ENCODE measurements at places on chromosomes 11 and 22. TPM values are rescaled to one million over a fixed set of nuclear protein-coding genes. Genes with fewer than 3 reads are reported as not detected.

DUSP8 gene
- total RNA-seq, result under 0.01 TPM

SMTNL1 gene
- total RNA-seq, result not detected

MMP3 gene
- 7.5 TPM for total RNA-seq

ENTHD1 gene
- total RNA-seq, result not detected

THY1 gene
- 200 TPM for total RNA-seq

HBD gene
- not detected for total RNA-seq

CDC45 gene
- 3.1 TPM for total RNA-seq

OR51B4 gene
- not detected for total RNA-seq

ZNF214 gene
- 6.7 TPM for total RNA-seq

SPDYC gene
- not detected for total RNA-seq

KIAA1671 gene
- 0.83 TPM for total RNA-seq

SYT9 gene
- total RNA-seq, result not detected

ART1 gene
- total RNA-seq, result not detected

KAT5 gene
- total RNA-seq, result 44.3 TPM

MCHR1 gene
- 1.00 TPM for total RNA-seq

KCNK4 gene
- total RNA-seq, result not detected

CTSW gene
- not detected for total RNA-seq

TCIRG1 gene
- total RNA-seq, result 110 TPM

RAB6A gene
- total RNA-seq, result 79.5 TPM

OR51B2 gene
- total RNA-seq, result 0.18 TPM

NCAM1 gene
- total RNA-seq, result 0.28 TPM

KDELR3 gene
- total RNA-seq, result 109 TPM

CYTH4 gene
- total RNA-seq, result 0.43 TPM

MYOD1 gene
- total RNA-seq, result not detected

FGF4 gene
- not detected for total RNA-seq

DNAJB7 gene
- not detected for total RNA-seq

TYR gene
- total RNA-seq, result not detected

BTBD18 gene
- total RNA-seq, result not detected

CDHR5 gene
- not detected for total RNA-seq

C11orf52 gene
- not detected for total RNA-seq

PHF21B gene
- not detected for total RNA-seq

CASP12 gene
- total RNA-seq, result not detected

RFPL1 gene
- total RNA-seq, result not detected

PATE4 gene
- not detected for total RNA-seq

SEZ6L gene
- total RNA-seq, result not detected

C11orf87 gene
- total RNA-seq, result not detected

TIGD3 gene
- total RNA-seq, result 0.14 TPM

Measured in smooth muscle cell of bladder (primary cell).